CD4-positive, alpha-beta T cell treated with Interleukin-6 at 100 ng/mL for 8 hours (primary cell): ENCODE measurements at places on chromosomes 13 and 19.

DNA sequence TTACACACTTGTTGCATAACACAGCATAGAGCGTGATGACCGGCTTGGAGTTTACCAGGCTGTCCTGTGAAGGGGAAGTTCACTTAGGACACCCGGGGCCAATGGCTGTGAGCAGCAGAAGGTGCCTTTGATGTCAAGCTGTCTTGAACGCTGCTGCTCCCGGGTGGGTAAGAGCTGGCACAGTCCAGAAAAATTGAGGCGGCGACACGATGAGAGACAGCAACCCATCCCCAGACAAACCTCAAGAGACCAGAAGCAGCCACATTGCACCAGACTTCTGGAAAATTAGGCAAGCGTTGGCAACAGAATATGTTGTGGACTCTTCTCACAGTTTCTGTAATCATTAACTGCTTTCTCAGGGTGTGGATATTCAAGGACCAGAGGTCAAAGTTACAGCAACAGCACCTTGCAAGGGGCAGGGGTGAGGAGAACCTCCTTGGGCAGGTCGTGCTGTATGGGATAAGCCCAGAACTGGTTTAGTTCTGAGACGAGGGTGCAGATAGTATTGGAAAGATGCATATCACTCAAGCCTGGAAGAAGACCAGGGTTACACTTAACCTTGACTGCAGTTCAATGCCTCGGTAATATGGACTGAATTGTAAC, 10.1 kb downstream of the NFILZ start:
- no peak for DNase-seq

DNA sequence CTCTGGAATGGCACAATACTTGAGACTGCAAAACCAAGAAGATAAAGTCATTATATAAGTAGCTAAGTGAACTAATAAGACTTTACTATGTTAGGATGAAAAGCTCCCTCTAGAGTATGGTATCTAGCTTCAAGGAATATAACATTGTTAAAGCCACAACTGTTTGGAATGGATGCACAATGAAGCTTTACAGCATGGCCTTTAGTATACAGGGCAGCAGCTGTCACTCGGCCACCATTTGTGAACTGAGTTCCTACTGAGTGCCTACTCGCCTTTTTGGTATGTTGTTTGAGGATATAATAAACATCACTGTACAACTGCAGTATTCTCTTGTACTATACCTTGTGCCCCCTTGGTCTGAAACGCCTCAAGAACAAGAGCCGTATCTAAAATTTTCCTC, 6.8 kb downstream of the ALG5 start:
- DNase-seq: no peak

DNA sequence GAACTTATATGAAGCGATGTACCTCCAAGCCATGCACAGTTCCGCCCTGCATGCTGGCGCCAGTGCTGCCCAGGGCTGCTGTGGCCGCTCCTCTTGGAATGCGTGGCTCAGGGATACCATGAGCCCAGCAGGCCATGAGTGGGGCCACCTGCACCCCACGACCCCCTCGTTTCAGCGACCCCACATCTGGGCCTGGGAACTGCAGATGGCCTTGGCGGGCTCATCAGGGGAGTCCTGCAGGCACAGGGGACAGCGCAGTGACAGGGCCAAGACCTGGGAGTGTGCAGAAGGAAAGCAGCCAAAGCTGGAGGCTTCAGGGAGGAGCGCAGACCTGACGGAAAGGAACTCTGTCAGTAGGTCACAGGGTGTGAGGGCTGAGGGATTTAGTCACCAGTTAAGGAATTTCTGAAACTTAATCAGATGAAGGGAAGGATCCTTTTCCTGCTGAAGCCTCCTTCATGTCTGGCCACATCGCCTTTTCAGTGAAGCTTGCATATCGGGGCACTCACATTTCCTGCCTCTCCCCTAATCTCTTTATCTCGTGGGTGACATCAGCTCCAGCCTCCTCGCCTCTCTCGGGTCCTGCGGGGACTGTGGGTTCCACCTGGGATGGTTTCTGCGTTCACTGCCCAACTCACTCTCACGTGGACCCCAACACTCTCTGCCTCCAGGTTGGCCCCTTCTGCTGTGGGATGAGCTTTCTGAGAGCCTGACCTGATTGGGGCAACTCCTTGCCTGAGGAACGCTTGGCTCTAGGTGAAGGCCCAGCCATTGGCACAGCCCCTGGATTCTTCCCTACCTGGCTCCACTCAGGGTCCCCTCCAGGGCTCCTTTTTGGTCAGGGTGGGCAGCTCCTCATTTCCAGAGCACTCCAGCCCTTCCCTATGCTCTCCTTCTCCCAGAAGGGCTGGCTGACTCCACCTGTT, 123.5 kb downstream of the CRYL1 start:
- no peak for DNase-seq

DNA sequence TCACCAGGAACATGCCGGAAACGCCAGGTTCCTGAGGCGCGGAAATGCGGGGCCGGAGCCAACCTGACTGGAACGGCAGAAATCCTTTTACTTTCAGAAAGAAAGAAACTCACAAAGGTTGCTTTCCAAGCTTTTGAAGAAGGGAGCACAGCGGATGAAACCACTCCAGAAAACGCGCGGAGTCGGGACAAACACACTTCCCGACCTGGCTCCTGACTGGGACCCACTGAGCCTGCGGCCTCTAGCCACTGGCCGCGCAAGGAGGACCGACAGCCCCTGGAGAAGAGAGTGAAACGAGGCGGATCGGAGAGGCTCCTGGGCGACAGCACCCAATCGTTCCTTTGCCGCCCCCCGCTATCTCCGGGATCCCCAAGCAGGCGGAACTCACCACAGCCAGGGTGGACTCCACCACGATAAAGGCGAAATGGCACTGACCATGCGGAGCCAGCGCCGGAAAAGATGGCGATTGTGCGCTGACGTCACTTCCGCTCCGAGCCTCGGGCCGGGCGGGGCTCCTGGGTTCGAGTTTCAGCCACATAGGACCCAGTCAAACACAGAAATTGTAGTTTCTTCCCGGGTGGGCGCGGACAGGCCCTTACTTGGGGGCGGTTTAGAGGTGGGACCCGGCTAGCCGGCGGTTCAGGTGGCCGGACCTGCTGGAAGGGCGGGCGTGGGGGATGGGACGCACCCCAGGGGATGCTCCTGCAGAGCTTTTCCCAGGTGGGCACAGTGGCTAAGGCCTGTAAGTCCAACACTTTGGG, at the start of gene ZNF121:
Gene ZNF121, minus strand, starts transcription at position 432 of the 761 bp plus-strand sequence. CDS start 16,407 bp downstream, outside the sequence.
- peak; percentile 71 for DNase-seq

- DNase-seq: peak; percentile 15
These were observed 1551.1 kb downstream of the EFNB2 start for GRCh38 chr13:104984296-104984818.

DNA sequence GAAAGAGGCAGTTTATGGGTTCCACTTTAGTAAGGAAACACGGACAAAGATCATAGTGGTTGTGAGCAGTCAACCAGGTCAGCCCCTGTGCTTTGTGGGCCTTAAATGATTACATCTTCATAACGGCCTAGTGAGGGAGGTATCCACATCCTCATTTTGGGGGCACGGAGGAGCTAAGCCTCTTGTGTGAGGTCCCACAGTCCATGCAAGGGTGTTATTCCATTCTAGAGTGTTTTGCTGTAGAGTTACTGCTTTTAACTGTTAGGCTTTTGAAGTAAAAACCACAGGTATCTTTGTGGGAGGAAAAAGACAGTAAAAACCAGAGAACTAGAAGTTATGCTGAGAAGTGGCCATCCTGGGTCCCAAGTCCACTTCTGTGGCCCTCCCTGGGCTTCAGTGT, 4.0 kb downstream of the NOP53 start:
- DNase-seq: no peak

- DNase-seq: no peak
These were observed 816 bp downstream of the SPRED3 start for GRCh38 chr19:38389101-38389925.

DNA sequence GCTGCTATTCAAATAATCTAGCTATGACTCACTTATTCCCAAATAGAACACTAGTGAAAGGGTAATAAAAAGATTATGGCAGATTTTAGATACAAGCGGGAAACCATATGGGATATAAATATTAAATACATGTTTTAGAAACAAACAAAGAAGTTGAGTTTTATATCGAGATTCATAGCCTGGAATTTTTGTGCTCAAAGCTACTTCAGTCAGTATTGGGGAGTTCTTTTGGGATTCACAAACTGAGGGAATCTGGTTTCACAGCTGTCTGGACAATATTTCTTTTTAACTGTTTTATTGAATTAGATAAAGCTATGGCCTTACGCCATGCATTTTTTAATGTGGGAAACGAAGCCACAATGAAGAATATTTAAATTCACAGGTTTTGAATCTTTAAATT, 257.1 kb upstream of the PCDH20 start:
- DNase-seq: no peak

DNA sequence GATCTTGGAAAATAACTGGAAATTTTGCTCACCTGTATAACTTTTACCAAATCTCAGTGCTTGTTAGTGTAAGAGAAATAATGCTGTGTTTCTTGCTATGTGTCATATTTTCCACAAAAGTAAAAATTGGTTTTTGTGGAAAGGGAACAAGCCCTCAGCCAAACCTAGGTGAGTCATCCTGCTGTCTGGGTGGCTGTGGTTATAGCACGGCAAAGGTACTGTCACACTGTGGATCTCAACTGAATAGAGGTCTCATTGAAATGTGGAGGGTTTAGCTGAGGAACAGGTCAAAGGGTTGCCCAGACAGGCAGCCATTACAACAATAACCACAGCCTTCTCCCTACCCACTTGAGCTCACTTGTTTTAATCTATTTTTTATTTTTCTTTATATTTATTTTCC, 338.8 kb upstream of the DACH1 start:
- DNase-seq: no peak

DNA sequence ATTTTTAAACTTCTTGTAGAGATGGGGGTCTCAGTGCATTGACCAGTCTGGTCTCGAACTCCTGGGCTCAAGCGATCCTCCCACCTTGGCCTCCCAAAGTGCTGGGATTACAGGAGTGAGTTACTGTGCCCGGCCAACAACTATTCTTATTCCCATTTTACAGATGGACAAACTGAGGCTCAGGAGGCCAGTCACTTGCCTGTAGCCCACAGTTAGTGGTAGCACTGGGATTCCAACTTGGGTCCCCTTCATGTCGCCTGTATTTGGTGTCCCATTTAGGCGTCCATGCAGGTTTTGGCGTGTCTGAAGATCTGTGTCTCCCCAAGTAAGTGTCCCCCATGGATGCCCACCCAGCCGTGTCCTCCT, 791 bp upstream of the AXL start:
- DNase-seq: no peak

- no peak for DNase-seq
These were observed 1149.8 kb upstream of the MIR17HG start for GRCh38 chr13:90197722-90198121.

DNA sequence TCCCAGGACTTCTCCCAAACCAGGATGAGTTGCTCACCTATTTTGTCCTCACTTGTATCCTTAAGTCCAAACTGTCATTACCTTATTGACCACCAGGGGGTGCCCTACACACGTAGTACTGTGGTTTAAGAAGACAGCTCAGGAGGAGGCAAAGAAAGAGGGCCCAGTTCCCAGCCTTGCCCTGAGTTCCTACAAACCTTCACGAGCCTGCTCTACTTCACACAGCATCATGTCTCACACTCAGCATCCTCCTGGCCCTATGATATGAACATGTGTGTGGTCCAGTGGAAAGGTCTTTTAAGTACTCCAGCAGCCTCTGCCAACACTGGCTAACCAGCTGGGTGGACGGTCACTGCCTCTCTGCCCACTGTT, 8.1 kb upstream of the ZNF784 start:
- DNase-seq: peak; percentile 90

- DNase-seq: no peak
These were observed 52.0 kb downstream of the SLC7A1 start for GRCh38 chr13:29543230-29544215.

DNA sequence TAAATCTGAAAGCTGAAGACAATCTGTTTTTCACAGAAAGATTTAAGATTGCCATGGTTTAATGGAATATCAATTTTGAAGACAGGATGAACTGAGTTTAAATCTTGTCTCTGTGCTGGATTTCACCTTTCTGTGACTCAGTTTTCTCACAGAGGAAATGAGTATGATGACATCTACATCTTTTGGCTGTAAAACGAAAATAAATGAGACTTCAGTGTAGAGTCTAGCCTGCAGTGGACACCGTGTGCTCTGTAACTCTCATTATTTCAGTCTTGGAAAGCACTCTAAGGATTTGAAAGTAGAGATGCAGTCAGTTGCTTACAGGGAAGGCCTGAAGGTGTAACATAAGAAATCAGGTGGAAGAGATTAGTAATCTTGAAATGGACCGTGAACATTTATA, 150.4 kb downstream of the NALCN start:
- DNase-seq: no peak

DNA sequence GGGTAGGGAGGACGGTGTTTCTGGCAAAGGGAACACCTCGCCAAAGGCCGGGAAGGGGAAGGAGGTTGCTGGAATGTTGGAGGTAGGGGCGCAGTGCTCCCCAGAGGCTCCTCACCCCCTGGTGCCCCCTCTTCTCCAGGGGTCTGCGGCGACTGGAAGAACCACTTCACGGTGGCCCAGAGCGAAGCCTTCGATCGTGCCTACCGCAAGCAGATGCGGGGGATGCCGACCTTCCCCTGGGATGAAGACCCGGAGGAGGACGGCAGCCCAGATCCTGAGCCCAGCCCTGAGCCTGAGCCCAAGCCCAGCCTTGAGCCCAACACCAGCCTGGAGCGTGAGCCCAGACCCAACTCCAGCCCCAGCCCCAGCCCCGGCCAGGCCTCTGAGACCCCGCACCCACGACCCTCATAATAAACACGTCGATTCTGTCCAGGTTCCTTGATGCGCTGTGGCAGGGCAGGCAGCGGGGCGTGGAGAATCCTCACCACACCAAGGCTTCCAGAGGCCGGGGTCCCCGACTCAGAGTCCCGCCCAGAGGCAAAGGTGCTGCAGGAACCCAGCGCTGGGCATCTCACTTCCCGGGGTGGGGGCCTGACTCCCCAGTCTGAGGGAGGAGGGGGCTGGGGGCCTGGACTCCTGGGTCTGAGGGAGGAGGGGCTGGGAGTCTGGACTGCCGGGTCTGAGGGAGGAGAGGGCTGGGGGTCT, 7.4 kb upstream of the SPACA4 start:
- no peak for DNase-seq

DNA sequence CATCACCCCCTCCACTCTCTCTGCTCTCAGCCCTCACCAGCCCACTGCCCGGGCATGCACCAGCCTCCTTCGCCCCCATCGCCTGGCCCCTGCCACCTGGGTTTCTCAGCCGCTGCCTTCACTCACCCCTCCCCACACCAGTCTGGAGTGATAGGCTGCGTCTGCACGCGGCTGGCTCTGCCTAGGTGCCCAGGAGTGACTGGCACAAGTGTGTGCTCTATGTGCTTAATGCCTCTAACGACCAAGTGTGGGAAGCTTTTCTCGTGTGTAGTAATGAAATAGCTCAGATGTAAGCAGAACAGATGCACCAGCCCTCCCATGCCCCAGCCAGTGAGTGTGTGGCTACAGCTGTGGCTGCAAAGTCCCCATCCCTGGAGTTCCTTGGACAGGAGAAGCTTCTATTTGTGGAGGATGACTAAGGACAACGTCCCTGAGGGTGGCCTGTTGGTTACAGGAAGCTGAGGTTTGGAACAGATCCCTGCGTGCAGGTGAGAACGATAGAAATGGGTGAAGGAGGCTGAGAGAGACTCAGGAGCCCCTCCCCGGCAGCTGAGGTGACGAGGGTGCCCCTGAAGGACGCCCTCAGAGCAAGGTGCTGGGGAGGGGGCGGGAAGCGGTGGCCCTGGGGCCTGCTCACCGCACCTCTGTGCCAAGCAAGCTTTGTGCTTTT, 35.6 kb downstream of the ATP11A start:
- DNase-seq: peak; percentile 12

GRCh38 chr13:102237230-102237629, 164.6 kb downstream of the FGF14 start:
- no peak for DNase-seq

- no peak for DNase-seq
These were observed 484.0 kb downstream of the OLFM4 start for GRCh38 chr13:53512635-53513034.

GRCh38 chr19:11295665-11296245, at the start of gene TSPAN16:
Gene TSPAN16, plus strand, starts transcription at chr19:11296160. Its CDS starts 138 bp downstream, at chr19:11296298.
- no peak for DNase-seq
